RPMI7951 (cell line): ENCODE measurements at places on chromosomes 2 and 18.

- peak; percentile 83 for DNase-seq
Measured at GRCh38 chr2:9554921-9555296, 721 bp downstream of the ADAM17 start.

DNA sequence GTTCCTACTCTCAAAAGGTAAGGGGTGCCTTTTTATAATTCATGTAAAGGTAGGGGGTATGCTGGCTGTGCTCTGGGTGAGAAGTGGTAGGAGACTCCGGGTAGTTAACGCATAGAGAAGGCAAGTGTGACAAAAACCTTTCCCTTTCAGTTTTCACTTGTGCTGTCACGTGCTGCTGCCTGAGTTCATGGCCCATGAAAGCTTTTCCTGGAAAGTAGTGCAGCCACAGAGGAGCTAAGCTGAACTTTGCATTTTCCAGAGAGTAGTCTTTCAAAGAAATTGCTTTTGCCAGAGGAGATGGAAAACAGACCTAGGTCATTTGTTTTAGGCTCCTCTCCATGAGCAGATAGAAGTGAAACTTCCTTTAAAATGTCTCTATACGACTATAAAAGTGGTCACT is 44.7 kb downstream of the THSD7B start:
- no peak for DNase-seq

GRCh38 chr2:88054782-88055370 is 707 bp downstream of the KRCC1 start:
- peak; percentile 52 for DNase-seq

DNA sequence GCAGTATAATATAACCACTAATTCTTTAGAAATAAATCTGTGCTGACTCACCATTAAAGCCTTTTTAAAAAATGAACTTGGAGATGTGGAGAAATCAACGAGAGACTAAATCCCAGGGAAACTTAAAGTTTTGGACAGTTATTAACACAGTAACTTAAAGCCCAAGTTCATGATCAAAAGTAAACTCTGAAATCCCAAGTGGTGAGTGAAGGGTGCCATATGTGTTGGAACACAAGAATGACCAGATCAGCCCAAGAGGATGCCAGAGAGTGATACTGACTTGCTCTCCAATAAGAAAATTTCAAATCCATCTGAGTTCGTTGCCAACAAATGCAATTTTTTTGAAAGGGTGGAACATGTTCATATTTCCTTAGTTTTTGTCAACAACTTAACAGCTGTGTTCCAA is 838.1 kb upstream of the ACVR2A start:
- DNase-seq: no peak

- peak; percentile 60 for DNase-seq
Measured at GRCh38 chr2:169528271-169528701, 18.8 kb downstream of the KLHL41 start.

- no peak for DNase-seq
Measured at GRCh38 chr2:73418343-73418742, 32.7 kb downstream of the ALMS1 start.

GRCh38 chr2:72103161-72103560 is 44.5 kb downstream of the CYP26B1 start:
- no peak for DNase-seq

- peak; percentile 97 for DNase-seq
Measured at GRCh38 chr2:132671151-132671835, 1.3 kb upstream of the LYPD1 start.

DNA sequence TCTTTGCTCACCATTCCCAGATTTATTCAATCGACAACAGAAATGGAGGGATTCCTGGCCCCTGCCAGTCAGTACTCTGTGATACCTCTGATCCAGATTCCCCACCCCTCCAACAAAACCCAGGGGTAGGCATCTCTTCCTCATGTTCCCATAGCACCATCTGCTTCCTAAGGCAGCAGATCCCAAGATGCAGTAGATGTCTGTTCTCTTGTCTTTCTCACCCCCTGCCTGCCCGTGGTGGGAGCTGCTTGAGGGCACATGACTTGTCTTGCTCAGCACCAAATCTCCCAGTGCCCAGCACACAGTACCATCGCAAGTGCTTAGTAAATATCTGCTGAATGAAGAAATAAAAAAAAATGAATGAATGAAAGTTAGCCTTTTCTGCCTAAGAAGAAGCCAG is 98.2 kb downstream of the ZBTB7C start:
- no peak for DNase-seq

DNA sequence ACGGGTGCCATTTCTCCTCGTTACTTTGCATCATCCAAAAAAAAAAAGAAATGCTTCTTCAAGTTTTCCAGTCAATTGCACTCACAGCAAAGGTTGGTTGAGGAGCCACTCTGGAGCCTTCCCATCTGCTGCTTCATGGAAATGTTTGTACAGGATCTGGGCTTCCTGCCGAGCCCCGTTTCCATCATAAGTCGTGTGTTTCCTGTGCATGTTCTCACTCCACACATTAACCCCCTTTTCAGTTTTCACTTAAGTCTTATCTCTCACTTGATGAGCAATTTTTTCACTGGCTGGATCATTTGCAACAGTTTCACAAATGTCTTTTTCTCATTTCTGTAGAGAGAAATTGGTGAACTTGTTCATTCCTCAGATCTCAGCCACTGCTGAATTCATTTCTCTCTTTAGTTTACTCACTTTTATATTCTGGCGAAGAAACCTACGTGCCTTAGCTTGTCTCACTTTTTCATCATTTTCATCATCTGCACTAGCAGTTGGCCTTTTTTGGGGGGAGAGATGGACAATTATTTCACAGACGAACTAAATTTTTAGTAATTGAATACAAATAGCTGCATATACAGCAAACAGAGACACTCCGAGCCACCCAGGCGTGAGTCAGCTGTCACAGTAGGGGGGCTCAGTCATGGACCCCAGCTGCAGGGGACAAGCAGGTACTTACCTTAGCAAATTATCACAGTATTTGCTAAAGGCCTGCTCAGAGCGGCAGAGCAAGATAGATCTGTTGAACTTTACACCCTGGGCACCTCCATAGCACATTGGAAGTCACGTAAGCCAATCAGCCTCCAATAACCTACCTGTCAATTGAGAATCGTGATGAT is 750.8 kb upstream of the ID2 start:
- peak; percentile 33 for DNase-seq

DNA sequence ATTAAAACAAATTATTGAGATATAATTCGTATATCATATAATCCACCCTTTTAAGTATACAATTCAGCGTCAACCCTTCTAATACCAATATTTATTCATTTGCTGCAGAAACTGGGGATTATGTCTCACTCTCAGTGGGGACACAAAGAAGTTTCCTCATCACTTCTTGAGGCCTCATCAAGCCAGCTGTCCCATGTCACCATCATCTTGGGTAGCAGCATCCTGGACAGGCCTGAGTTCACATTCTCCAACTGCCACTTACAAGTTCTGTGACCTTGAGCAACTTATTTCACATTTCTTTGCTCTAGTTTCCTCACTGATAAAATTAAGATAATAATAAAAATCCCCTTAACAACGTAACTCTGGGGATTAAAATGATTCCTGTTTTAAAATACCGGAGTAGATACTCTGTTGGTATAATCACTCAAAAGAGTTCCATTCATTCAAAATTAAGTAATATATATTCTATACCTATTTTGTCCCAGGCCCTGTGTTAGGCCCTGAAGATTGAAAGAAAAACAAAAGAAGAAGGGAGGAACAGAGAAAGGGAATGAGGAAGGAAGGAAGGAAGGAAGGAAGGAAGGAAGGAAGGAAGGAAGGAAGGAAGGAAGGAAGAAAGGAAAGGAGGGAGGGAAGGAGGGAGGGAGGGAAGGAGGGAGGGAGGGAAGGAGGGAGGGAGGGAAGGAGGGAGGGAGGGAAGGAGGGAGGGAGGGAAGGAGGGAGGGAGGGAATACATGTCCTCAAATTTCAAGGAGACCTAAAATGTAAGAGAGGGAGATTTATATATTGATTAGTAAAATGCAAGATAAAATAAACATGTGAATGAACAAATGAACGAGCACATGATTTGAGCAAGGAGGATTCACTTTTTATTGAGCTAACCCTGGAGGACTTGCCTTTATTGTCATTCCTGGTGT is 42.4 kb downstream of the NCKAP5 start:
- no peak for DNase-seq

DNA sequence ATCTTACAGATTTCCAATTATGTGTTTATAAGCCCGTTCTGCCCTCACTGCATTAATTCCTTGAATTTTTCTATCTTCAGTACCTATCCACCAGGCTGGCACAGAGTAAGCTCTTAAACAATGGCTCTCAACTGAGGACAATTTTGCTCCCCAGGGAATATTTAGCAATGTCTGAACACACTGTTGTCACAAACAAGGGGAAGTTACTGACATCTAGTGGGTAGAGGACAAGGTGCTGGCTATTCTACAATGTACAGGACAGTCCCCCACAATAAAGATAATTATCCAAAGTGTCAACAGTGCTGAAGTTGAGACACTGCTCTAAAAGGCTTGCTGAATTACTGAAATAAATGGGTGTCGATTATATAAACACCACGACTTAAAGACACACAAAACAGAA is 5.0 kb downstream of the NDUFS1 start:
- no peak for DNase-seq

DNA sequence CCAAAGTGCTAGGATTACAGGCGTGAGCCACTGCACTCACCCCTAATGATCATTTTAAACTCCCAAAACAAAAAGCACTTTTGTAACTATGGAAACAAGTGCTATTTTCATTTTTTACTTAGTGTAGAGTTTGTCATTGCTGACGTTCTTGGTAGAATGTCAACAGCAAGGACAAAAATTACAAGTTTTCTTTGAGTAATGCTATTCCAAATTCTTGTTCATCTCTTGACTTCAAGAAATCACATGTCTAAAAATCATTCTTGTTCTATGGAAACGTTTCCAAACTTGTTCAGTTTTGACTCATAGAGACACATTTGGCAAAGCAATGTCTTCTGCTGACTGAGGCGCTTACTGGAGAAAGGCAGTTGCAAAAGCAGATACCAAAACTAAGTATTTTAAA is 82.6 kb downstream of the MBP start:
- DNase-seq: no peak

DNA sequence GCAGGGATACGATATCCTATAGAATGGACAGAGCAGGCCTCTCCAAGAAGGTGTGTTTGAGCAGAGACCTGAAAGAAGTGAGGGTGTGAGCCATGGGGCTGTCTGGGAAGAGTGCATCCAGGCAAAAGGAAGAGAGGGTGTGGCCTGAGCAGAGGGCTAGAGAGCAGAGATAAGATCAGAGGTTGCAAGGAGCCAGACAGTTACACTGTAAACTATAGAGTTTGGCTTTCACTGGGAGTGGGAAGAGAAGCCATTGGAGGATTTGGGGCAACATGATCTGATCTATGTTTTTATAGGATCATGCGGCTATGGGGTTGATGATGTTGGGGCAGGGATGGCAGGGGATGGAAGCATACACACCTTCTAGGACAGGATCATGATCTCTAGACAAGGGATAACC is 124.1 kb upstream of the MAP3K20 start:
- DNase-seq: peak; percentile 29

GRCh38 chr2:190103144-190103543 is 40.6 kb upstream of the MSTN start:
- DNase-seq: no peak

GRCh38 chr2:158212301-158212700 is 110.6 kb downstream of the UPP2 start:
- DNase-seq: no peak

DNA sequence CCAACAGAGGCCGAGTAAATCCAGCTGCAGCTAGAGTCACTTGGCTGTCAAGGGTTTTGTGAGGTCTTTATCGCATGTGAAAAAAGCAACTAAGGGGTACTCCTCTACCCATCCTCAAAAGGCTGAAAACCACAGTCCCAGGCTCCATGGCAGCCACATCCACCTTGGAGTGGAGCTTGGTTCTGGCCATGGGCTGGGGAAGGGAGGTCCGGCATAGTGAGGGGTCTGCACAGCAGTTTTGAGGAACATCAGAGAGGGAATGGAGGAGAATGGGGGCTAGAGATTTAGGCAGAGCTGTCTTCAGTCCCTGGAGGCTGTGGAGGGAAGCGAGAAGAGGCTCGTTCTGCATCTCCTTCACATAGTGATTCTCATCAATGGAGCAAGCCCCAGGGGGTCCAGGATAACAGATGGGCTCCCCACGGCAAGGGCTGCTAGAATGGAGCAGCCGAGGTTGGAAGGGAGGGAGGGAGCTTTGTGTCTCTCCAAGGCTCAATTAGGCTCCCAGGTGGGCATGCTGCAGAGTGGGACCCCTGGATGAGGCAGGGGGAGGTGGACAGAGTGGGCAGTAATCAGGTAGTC is 21.0 kb downstream of the MROH2A start:
- no peak for DNase-seq
